ENCODE measurements at places on chromosomes 4 and X.

GRCh38 chr4:8427262-8427661, 13.3 kb downstream of the ACOX3 start:
- DNase-seq: no peak

GRCh38 chr4:114383721-114384120, 214.9 kb upstream of the UGT8 start:
- DNase-seq: peak; percentile 96

- no peak for DNase-seq
Measured at GRCh38 chrX:15136795-15137194, 133.1 kb downstream of the ASB9 start.

- DNase-seq: no peak
Measured at GRCh38 chr4:52715914-52716313, 35.3 kb downstream of the ERVMER34-1 start.

GRCh38 chrX:25178555-25178954, 162.8 kb upstream of the ARX start:
- no peak for DNase-seq

DNA sequence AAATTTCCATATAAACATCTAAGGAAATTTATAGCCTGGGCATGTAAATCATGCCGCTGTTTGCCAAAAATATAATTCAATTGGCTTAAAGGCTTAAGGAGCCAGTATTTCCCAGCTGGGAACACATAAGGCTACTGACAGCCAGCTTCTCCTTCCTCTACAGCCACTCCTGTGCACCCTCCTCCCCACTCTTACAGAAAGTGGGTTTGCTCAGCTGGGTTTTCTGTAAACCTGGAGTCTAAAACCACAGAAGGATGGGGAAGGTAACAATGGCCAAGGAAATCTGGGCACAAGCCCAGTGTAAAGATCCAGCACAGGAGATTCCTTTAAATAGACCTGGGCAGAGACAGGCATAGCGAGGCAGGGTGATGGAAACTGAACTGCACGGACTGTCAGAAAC, 18.5 kb downstream of the ACSL1 start:
- DNase-seq: no peak

DNA sequence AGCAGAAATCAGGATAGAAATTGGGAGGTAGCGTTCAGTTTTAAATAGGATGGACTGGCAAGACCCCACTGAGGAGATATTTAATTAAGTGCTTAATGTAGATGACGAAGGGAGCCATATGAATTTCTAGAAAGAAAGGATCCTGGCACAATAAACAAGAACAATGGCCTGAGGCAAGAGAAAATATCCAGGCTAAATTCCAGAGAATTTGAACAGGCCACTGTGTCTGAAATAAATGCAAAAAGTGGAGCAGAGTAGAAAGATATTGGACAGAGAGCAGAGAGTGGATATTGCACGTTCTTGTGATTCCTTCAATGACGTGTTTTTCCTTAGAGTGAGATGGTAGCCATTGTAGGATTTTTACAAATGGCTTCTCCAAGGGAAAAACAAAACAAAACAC, 1504.8 kb downstream of the C4orf33 start:
- no peak for DNase-seq

- DNase-seq: no peak
Measured at GRCh38 chr4:1967512-1968149, 41.1 kb downstream of the NELFA start.

DNA sequence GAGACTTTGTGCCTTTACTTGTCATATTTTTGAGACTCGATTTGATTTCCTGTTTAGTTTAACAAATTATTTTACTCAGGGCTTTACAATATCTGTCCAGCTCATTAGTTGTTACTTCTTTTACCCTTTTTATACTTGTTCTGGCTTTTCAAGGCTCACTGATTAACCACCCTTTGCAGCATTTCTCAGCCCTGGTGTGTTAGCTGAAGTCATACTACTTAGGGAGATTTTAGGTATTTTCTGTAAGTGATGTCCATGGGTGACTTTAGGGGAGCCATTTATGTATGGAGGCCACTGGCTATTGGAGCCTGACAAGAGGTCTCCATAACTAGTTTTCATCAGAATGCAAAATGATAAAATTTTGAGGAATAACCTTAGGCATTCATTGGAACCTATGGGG, 147.2 kb downstream of the RPA4 start:
- no peak for DNase-seq

DNA sequence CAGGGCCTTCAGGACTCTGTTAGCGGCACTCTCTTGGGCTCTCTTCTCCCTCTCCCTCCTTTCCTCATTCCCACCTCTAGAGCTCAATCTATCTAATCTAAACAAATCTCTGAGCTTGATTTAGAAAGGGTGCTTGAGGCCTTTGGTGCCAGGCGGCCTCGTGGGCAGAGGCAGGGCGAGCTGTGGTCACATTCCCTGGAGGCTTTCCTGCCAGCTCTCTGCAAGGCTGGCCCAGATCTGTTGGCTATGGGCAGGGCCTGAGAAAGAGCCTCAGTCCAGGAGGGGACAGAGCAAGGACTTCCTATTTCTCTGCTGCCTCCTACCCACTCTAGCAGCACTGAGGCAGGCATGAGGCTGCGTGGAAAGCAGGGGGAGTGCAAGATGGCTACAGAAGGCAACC, 38.6 kb downstream of the PJA1 start:
- no peak for DNase-seq

DNA sequence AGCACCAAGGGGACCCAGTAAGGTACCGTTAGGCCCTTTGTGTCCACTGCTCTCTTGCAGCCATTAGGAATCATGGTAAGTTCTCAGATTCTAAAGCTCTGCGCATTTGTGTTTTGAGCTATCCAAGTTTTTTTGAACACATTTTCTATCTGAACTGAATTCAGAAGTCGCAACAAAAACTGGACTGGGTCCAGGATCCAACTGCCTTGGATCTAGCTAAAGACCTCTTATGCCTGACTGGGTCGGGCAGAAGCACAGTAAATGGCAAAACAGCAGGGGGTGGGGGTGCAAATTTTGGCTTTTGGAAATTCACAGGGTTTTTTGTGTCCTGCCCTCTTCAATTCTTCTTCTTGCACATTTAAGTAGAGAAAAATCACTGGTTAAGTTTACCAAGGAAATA, 30.0 kb downstream of the RCHY1 start:
- no peak for DNase-seq

DNA sequence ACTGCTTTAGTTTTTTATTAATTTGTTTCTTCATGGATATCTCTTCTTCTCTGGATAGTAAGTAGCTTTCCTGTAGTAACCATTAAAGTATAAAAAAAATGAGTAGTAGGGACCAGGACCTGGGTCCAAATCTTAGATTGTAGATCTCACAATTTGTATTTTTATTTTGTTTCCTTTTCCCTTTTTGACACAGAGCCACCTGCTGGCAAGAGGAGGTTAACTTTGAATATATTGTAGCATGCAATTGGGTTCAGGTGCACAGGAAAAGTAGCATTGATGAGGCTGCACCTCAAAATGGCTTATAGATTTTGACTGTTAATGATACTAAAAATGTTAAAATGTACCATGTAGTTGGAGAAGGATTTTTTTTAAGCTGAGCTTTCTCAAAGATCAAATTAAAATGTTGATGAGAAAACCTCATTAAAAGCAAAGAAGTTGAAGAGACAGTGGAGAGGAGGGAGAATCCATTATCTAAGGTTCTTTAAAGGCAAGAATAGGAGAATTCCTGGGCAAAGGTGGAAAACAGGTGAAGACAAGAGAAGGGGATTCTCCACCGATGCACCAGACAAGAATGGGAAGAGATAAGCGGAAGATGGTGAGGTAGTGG, 48.3 kb upstream of the HPGDS start:
- DNase-seq: peak; percentile 29

DNA sequence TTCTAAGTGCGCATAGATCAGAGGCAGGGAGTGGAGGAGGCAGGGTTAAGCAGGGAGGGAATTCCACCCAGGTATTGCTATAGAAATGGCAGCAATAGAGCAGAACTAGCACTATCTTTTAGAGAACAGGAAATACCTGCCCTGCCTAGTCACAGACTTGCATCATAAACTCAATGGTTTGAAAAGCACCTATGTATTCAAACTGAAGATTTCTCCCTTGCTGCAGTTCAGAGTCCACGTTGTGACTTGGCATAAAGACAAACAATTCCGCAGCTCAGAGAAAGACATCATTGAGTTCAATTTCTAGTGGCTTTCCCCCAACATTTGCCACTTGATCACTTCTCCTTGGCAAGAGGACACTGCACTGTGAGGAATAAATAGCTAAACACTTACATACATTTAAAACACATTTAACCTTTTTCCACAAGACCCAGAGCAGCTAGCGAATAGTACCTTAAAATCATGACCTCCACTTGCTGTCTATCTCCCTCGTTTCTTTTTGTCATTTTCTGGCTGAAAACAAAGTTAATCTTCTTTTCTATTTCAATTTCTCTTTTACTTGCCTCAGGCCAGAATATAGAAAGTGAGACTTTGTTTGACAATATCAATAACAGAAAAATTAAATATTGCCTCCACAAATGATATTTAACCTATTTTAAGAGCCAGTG, 42.4 kb downstream of the SLC7A11 start:
- no peak for DNase-seq

- DNase-seq: no peak
Measured at GRCh38 chrX:11429538-11430085, 136.4 kb downstream of the AMELX start.

DNA sequence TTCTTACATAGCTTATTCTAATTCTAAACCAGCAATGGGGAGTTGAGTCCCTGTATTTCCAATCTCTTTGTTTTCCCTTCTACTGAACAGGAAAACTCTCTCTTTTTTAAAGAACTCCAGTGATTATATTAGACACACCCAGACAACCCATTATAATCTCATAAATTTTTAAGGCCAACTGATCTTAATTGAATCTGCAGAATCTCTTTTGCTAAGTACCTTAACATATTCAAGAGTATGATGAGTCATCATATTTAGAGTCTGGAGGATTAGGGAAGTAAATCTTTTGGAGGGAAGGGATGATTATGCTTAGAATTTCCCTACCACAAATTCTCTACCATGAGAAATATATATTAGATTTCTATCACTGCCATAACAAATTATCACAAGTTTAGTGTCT, 705.1 kb downstream of the CENPC start:
- no peak for DNase-seq

DNA sequence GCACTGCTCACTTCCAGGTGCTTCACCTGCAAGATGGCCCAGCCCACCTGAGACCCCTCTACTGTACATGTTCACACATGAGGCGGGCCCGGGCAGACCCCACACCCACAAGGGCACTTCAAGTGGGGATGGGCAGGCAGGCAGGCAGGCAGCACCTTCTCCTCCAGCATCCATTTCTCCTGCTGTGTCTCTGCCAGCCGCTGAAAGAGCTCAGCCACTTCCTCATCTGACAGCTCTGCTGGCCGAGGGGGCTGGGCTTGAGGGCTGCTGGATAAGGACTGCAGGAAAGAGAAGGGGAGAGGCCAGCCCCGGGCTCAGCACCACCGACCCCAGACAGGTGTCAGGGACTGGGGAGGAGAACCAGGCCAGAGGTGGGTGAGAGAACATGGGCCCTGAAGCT, 4.4 kb upstream of the KCND1 start:
- DNase-seq: no peak

DNA sequence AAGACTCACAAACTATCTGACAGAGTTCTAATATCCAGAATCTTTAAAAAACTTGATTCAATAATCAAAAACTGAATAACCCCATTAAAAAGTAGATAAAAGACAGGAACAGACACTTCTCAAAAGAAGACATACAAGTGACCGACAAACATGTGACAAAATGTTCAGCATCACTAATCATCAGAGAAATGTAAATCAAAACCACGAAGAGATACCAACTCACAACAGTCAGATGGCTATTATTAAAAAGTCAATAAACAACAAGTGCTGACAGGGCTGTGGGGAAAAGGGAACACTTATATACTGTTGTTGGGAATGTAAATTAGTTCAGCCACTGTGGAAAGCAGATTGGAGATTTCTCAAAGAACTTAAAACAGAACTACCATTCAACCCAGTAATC, 138.1 kb upstream of the RASGEF1B start:
- DNase-seq: no peak

DNA sequence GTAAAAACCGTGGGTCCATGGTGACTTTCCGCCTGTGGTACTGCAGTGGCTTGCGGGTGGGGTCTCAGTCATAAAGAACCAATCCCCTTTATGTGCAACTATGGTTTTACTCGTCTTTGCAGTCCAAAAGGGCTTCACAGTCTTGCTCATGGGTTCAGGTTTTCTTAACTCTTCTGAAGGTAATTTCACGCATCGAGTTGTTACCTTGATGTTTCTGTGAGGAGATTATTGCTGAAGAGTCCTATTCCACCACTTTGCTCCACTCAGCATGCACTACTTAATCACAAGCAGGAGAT, 41.5 kb downstream of the F8 start:
- DNase-seq: no peak

- DNase-seq: no peak
Measured at GRCh38 chr4:162510115-162510514, 346.3 kb upstream of the FSTL5 start.

DNA sequence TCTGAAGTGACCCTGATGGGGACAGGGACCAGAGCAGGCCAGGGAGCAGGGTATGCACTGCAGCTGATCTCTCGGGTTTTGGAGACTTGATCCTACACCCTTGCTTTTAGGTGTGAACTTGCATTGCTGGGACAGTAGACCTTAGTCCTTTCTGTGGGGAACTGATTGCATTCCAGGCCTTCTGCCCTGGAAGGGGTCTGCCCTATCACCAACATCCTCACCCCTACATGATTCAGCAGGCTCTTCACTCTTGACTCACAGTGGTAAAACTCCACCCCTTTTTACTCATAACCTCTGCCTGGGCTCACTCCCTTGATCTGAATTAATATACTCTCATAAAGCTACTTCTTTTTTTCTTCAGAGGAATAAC, 6.6 kb upstream of the DDX60L start:
- peak; percentile 85 for DNase-seq

- DNase-seq: no peak
Measured at GRCh38 chrX:68284281-68284904, 148.9 kb downstream of the OPHN1 start.

GRCh38 chr4:109798866-109799265, 2.9 kb downstream of the CFI start:
- DNase-seq: no peak

DNA sequence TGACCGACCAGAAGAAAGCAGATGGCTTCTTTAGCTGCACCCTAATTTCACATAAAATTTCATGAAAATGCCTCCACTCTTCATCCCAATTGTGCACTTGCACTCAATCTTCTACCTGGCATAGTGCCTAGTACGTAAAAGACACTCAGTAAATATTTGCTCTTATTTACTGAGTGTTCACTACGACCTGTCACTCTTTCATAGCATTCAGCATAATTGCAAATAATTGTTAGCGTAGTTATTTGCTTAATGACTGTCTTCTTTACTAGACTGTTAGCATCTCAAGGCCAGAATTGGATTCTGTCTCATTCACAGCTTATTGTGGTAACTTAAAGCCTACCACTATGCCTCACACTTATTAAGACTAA, 130.2 kb downstream of the ENOX2 start:
- no peak for DNase-seq
